ENCODE measurements at places on chromosomes 13 and 19.

- DNase-seq, result no peak
Measured at GRCh38 chr19:40603071-40603388, 1.9 kb downstream of the LTBP4 start.

GRCh38 chr19:7251494-7251893 lies 42.7 kb downstream of the INSR start:
- DNase-seq, result no peak

- no peak for DNase-seq
Measured at GRCh38 chr19:709196-709964, 645 bp downstream of the PALM start.

- DNase-seq, result no peak
Measured at GRCh38 chr19:8332976-8333766, 9.9 kb downstream of the KANK3 start.

DNA sequence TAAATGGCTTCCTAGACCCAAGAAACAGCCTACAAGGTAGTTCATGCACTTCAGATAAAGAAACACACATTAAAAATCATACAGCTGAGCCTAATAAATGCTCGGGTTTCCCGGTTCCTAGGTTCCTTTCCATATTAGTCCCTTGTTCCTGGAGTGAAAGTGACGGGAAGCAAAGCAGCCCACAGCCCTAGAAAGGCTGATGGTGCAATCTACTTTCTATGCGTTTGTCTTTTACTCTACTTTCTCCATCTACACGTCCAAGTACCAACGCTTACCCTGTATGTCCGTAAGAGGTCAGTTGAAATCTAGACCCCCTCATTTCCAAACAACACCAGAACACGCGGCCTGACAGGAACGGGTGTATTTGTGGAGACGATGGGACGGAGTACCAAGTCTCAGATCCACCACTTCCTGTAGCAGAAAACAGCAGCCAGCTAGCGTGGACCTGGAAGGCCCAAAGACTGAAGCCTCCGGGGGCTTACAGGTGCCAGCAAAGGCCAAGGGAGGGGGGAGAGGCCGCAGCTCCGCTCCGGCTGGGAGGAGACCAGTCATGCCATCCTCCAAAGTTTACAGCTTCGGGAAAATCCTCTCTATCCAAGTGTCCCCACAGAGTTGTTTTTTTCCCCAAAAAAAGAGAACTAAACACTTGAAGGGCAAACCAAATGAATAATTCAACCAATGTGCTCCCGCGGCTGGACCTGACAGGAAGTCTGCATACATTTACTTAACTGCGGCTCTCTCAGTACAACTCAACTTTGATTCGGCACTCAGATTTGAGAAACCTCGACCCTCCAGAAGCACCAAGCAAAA lies 34.1 kb downstream of the STK24 start:
- no peak for DNase-seq

- DNase-seq, result no peak
Measured at GRCh38 chr13:69912630-69913029, 195.0 kb upstream of the ATXN8OS start.

GRCh38 chr19:29364224-29364726 lies 151.3 kb upstream of the UQCRFS1 start:
- no peak for DNase-seq

GRCh38 chr13:113863524-113864272 lies at the start of gene GAS6:
Gene GAS6 (minus strand): TSS chr13:113864076. CDS start chr13:113863920, 156 bp downstream.
- DNase-seq, result no peak

- DNase-seq, result no peak
Measured at GRCh38 chr19:17794731-17795494, at the start of gene B3GNT3. Gene B3GNT3 (plus strand): TSS chr19:17795138. CDS start chr19:17807808, 12,670 bp downstream.
